Esophagus squamous epithelium (tissue), 5 donors: ENCODE measurements at places on chromosomes 6 and 20.

DNA sequence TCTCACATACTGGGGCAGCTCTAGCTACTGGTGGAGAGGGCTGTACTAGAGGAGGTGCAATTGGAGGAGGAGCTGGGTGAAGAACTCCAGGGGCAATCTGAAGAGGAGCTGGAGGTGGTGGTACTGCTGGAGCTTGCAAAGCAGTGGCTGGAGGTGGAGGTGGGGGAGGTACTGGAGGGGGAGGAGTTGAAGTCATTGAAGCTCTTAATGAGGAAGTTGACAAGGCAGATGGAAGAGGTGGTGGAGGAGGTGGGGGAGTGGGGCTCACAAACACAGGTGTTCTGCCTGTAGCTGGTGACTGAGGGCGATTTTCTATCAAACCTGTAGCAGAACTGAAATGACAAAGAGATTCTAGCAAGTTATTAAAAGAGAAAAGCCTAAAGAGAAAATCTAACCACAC lies 77.6 kb downstream of the WASF1 start:
- DNase-seq: no peak

DNA sequence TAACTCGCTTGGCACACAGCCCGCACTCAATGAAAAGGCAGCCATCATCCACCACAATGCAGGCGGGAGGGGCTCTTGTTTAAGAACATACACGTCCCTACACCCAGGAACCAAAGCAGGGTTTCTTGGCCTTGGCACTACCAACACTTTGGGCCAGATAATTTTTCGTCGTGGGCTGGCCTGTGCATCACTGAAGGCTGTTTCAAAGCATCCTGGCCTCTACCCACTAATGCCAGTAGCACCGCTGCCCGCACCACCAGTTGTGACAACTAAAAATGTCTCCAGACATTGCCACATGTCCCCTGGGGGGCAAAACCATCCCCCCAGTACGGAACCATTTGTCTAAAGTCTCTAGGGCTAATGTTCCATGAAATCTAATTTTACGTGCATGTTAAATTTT lies 13.0 kb downstream of the UQCC2 start:
- DNase-seq: no peak

DNA sequence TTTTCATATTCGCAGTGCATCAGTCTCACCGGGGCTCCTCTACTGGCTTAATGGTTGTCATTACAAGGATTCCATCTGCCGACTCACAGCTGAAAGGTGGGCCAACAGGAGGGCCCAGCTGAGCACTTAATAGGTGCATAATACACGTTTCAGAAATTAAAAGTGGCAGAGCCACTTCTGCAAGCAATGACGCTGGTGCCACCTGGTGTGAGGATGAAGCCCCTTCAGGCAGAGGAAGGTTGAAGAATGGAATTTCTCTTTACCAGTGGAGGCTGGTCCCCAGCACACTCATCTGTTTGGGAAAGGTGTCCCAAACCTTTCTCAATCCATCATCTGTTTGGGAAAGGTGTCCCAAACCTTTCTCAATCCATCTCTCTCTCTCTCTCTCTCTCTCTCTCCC lies 8.2 kb upstream of the STMND1 start:
- no peak for DNase-seq

- no peak for DNase-seq
Measured at GRCh38 chr6:41335296-41335695, at the start of gene NCR2. Gene NCR2, plus strand, starts transcription at chr6:41335608. Its CDS starts 269 bp downstream, at chr6:41335877.

DNA sequence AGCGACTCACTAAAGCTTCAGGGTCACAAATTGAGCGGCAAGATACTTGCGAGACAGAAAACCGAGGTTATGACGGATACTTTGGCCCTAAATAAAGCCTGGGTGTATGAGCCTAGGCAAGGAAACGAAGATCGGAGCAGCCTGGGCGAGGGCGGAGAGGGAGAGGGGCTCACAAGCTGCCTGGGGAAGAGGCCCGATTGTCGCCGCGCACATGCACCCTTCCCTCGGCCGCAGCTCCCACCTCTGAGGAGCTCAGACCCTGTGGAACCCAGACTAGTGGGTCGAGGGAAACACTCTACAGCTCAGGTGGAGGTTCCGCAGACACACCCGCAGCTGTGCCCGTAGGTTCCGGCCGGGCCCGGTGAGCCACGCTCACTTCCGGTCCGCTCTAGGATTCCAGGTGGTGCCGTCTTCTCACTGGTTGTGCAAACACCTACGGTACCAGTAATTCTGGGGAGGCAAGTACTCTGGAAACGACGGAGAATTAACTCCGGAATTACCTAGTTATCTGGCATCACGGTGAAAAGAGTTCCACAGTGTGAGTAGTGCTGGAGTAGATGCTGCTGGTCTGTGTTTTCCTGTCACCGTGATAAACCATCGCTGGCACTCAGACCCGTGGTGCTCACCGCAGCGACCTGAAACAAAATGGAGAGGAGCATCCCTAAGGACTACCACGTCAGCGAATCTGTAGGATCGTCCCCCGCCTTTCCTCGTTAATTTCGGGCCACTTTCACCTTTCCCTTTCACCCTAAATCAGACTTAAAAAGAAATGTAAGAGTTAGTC lies 61.5 kb downstream of the GPX5 start:
- no peak for DNase-seq

- DNase-seq: no peak
Measured at GRCh38 chr20:38350879-38351775, 4.8 kb downstream of the LBP start.

DNA sequence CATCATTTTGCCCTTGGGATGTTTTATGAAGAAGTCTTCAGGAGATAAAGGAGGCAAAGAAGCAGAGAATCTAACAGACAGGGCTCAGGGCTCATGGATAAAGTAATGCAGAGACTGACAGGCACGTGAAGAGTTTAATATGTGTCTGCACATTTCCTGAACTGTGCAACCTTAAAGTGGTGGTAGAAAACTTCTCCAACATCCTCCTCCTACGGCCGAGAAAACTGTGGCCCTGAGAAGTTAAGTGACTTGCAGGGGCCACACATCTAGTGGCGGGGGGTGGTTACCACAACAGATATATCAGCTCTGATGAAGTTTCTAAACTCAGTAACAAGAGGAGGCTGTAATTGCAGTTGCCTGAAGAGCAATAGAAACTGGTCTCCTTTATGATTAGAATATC lies 61.0 kb downstream of the SOBP start:
- DNase-seq: no peak

DNA sequence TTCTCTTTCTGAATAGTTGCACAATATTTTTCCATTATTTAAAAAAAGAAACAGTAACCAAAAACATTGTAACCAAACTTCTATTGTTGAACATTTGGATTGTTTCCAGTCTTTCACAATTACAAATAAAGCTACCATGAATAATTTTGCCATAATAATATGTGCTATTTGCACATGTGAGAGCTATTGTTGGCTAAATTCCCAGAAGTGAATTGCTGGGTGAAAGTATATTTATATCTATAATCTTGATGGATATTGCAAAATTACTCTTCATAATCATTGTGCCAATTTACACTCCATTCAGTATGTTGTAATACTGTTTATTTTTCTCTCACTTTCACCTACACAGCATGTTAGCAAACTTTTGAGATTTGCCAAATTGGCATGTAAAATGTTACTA lies 36.6 kb upstream of the SLC22A16 start:
- DNase-seq: no peak

GRCh38 chr20:51747182-51747911 lies 20.8 kb downstream of the ATP9A start:
- no peak for DNase-seq

DNA sequence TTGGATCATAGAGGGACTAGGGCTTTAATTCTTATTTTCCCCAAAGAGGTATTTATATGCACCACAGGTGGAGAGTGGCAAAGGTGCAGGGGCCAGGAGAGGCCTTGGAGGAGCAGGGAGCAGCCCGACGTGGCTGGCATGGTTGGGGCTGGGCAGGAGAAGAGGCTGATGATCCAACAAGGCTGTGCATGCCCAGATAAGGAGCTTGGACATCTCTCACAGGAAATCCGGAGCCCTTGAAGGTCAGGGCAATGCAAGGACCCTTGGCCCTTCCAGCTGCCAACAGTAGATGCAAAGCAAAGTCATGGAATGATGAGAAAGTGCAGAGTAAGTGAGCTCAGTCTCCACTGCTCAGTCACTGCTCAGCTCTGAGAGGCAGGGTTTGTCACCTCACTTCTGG lies 39.9 kb upstream of the SIRT5 start:
- DNase-seq: no peak

DNA sequence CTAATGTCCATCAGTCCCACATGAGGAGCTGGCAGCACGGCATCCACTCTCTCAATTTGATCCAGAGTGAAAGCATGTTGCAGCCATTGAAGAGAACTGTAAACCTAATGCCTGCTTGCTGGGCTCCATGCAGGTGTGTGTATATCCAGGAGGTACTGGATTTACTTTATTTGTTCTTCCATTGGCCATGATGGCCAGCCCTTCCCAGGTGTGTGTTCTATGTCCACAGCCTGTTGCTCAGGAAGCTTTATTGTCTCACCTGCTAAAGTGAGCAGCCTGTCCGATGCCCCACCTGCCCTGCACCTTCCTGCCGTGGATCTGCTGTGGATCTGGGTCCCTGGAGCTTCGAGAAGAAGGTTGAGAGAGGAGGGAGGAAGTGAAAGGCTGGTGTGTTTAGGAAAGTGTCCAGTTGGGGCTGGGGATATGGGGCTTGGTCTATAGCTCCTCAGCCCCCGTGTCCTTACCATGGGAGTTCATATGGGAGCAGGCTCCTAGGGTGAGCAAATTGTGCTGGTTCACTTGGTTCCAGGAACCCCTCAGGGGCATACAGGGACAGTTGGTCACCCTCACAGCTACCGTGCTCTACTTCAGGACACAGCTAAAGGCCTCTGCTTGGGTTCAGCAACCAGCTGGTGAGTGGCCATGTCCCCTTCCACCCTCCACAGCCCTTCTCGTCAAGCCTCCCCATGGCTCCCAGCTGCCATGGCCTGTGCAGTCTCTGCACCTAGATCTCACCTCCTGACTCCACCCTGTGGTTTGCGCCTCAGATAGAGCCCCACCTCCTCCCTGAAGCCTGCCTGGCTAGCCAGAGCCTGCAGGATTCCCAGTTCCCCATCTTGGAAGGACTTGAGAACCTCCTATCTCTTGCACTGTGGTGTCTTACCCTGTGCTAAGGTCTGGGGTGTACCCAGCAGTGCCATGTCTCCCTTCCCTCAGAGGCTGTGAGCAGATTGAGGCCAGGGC lies 12.7 kb downstream of the TREML2 start:
- no peak for DNase-seq

- no peak for DNase-seq
Measured at GRCh38 chr20:34945315-34946077, 10.1 kb downstream of the GSS start.

DNA sequence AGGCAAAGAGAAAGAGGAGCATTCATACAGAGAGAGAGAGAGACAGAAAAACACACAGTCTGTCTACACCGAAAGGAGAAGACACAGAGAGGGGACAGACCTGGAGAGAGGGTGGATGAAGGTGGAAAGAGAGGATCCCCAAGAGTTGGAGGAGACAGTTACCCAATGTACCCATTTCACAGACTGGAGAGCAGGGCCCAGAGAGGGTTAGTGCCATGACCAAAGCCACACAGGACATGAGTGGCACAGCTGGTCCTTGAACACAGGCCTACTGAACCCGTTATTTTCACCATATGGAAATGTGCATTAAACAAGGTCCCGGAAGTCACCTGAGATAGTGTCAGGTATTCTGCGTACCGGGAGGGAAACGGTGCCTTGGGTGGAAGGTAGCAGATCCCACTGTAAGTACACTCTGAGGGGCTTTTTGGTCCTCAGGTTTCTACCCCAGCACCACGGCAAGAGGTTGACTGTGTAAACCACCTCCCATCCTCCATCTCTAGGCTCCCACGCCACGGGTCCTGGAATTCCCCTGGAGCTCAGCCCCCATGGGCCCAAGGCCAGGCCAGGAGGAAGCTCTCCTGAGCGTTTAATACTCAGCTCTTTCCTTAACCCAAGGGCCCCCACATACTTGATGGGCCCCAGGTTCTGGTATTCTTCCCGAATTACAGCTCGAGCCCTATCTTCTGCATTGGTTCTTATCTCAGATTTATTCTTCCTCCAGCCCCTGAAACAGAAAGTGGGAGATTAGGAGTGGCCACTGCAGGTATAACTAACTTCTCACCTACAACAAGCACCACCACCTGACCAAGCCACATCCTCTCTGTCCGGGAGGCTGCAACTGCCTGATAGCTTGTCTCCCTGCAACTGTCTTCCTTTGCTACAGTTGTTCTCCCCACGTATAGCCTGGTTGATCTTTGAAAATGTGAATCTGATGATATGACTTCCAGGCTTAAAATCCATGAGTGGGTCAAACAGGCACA lies 38.4 kb upstream of the OCSTAMP start:
- DNase-seq: no peak

DNA sequence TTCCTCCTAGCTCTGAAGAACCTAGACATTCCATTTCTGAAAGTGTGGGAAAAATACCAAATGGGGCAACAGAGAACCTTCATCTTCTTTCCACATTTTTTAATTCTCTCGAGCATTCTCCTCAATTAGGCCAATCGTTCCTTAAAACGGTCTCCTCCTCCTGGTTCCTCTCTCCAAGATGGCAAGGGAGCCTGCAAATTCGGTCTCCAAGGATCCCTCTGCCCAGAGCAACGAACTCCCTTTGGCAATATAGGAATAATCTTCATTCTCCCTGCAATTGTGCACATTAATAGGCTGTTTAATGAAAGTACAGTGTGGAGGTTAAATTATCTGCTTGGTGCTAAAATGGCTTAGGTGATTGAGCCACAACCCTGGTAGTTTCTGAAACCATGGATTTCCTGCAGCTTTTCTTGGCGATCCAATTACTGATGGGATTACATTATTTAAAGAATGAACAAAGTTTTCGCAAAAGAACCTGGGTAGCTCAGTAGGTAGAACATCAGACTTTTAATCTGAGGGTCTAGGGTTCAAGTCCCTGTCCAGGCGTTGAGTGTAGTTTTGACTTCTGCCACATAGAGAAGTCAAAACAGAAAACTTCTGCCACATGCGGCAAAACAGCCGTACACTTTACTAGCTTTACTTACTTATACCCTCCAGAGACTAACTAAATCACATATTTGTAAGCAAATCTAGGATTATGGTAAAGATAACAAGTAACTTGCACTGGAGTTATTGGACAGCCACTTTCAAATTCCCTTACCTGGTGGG lies 102.9 kb upstream of the ZNF184 start:
- no peak for DNase-seq

DNA sequence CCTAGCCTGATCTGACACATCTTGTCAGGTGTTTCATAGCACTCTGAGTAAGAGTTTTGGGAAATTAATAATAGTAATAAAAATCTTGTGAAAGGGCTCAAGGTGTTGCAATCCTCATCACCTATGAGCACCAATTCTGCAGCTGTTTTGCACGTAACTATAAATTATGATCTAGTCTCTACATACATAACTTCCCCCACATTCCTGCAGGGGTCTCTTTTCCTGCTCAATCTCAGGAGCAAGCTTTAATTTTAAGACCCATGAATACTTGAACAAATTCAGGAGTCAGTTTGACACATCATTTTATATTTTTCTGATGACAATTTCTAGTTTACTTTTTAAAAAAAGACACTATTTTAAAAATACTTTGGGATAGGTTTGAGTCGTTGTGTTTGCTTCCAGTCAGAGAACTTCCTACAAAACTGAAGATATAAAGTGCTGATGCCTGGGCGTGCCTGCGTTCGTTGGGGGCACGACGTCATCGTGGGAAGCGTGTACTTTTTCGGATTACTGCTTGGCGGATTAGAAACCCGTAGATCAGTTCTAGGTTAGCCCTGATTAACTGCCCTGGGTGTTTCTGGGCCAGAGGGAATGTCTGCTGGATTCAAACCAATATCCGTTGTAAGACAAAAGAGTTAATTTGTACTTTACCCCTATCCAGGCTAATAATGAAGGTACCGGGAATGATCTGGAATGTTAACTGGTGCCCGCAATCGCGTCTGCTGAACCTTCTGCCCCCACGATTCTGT lies 1.0 kb upstream of the E2F3 start:
- no peak for DNase-seq

GRCh38 chr20:12455148-12455547 lies 537.5 kb downstream of the BTBD3 start:
- no peak for DNase-seq
